ENCODE measurements at places on chromosomes 6 and 20. TPM values are rescaled to one million over a fixed set of nuclear protein-coding genes. Genes with fewer than 3 reads are reported as not detected.

Gene NDUFAF5
- total RNA-seq = 34.6 TPM

Gene PNLDC1
- 0.79 TPM for total RNA-seq

DNA sequence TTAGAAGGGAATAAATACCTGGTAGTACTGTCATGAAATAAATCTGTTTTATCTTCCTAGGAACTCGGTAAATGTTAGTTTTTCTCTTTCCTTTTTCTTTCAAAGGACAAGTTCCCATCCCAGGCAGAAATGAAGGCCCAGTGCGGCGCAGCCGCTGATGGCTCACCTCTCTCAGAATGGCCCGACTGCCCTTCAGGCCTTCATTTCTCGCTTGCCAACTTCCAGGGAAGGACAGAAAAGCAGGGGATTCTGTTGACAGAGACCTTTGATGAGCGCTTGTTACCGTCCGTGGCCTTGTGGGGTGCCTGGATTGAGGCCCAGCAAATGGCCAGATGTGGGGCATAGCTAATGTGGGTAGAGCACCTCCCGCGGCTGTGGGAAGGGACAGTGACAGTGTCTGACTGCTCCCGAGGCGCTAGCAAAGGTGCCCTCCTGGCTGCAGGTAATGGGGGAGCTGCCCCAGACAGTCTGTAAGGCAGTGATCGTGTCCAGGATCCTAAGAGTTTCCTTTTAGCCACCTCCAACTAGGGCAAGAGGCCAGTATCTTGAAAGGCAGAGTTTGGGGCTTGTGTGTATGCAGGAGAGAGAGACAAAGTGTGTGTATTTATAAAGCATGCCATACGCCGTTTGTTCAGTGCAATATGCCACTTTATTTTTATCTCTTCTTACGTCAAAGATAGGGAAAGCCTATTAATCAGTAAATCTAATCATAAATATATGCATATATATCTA lies 354.2 kb downstream of the NRN1 start:
- no peak for DNase-seq

DNA sequence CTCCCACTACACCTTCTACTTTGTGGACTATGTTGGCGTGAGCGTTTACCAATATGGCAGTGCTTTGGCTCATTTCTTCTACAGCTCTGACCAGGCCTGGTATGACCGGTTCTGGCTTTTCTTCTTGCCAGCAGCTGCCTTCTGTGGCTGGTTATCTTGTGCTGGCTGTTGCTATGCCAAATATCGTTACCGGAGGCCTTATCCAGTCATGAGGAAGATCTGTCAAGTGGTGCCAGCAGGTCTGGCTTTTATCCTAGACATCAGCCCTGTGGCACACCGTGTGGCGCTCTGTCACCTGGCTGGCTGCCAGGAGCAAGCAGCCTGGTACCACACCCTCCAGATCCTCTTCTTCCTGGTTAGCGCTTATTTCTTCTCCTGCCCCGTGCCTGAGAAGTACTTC lies 16.5 kb upstream of the EFHC1 start:
- DNase-seq = no peak

GRCh38 chr6:71153755-71154325 lies 134.8 kb upstream of the OGFRL1 start:
- no peak for DNase-seq

Gene ARMH2
- total RNA-seq = 0.97 TPM

DNA sequence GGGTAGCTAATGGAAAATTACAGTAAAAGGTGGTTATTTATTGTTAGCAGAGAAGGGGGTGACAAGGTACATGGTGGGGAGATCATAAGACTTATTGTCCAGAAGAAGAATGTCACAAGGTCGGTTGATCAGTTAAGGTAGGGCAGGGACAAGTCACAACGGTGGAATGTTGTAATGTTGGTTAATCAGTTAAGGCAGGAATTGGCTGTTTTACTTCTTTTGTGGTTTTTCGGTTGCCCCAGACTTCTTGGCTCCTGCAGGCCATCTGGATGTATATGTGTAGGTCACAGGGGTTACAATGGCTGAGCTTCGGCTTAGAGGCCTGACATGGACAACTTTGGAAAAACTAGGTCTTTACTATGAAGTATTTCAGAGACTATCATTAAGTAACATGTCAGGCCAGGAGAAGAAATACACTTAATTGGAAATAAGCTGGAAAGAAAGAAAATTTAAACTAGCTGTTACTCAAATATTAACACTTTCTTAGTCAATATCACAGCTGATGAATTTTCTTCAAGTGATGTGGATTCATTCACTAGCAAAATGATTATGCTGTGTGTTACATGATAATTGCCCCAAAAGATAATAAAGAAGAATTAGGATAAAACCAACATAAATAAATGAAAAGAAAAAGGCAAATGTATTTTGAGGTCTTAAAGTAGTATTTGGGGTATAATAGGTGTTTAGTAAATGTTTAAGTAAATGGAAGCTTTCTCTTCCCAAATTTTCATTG lies 4.4 kb downstream of the AIG1 start:
- DNase-seq = no peak

GRCh38 chr20:58906111-58906510 lies 53.6 kb downstream of the GNAS start:
- DNase-seq = no peak

DNA sequence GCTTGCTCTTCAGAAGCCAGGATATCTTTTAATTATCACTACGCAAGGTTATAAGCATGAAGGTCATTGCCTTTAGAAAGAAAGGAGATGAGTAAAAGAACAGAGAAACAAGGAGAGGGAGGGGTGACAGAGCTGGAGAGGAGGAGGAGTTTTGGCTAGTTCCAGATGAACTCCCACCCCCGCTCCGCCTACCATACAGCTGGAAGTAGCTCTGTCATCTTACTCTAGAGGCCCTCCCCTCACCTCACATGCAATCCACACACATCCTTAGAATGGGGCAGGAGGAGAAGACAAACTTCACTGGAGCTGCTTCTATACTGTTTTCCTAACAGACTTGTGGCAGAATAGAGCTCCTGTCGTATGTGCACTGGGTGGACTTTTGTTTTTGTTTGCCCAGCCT lies 144.7 kb downstream of the SCML4 start:
- DNase-seq = no peak

DNA sequence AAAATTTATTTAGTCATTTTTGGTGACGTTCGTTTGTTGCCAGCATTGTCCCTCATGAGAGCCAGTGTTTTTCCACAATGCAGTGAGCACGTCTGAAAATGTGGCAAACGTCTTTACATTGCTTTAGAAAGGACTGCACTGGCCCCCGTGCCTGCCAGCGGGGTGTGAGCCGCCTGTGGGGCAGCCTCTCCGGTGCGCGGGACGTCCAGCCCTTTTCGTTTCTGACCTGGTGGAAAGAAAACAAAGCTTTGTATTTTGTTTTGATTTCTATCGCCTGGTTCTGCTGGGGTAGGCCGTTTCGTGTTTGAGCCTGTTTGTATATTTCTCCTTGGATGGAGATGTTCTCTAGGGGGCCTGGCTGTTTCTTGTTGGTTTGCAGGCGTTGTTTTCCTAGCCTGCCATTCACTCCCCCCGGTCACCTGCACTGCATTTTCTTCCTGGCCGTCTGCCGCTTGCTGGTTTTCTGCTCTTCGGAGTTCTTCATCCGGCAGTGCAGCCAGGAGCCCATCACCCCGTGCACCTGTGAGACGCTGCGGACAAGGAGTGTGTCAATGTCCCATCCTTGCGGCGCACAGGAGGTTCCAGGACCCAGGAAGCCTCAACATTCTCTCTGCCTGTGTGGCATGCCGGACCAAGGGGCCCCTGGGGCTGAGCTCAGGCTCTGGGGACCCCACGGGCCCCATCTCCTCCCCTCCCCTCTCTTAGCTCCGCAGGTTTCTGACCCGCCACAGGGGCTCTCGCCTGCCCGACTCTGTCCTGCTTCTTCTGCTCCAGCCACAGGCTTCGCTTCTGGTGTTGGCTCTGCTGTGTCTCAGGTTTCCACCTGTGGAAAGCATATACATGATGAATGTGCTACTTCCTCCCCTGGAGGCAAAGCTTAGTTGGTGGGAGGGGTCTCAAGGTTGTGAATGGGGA lies 100.5 kb downstream of the CDH4 start:
- no peak for DNase-seq

Gene PLCB1
- 1.5 TPM for total RNA-seq

DNA sequence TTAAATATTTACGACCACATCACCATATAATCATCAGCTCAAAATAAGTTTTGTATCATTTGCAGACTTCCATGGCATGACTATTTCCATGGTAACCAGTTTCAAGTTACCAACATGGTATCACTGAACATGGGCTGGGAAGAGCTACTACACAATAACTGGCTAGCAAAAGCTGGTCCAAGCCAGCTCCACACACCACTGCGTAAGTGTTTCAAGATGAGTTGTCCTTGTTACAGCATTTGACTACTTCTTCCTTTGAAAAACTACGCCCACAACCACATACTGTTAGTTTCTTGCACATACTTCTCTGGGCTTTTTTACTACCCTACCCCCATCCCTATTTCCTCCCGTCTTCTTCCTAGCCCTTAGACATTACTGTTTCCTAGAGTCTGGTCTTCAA lies 8.5 kb downstream of the CD164 start:
- DNase-seq = peak; percentile 48

DNA sequence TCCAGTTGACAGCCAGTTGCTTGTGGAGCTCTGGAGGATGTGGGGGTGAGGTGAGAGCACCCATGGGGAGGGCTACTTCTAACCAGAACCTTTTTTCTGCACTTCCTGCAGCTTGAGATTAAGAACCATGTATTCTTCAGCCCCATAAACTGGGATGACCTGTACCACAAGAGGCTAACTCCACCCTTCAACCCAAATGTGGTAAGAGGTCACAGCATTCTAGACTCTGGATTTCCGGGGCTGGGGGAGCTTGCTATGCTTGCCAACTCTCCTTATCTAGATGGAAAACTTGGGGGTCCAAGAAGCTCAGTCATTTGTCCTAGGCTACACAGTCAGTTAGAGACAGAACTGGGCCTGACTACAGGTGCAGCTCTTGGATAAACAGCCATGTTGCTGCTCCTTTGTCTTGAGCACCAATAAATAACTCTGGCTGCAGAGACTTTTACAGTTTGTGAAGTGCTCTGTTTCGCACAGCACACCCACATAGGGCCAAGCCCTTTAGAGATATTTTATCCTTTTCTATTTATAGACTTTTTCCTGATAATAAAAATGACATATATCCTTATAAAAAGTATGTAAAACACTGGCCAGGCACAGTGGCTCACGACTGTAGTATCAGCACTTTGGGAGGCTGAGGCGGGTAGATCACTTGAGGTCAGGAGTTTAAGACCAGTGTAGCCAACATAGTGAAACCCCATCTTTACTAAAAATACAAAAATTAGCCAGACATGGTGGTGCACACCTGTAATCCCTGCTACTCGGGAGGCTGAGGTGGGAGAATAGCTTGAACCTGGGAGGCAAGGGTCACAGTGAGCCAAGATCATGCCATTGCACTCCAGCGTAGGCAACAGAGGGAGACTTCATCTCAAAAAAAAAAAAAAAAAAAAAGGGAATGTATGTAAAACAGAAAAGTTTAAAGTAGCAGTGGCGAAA lies 10.6 kb upstream of the IFT52 start:
- DNase-seq = peak; percentile 22

Gene CHRNA4
- total RNA-seq = not detected

DNA sequence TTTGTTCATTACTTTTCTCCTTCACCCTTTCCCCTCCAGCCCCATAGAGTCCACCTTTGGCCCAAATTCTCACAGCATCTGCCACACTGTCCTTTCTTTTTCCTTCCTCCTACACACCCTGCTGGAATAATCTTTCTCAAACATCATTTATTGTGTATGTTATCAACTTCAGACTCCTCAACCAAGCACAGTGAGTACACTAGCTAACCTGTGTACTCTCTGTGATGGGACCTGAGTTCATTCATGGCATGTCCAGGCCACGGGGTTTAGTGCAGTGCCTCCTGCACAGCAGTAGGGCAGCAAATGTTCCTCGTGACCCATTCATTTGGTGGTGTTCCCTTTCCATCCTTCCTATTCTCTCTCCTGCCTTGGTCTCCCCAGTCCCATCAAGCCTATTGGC lies 7.1 kb upstream of the ARMC12 start:
- DNase-seq = no peak

GRCh38 chr20:32271620-32272019 lies 5.8 kb upstream of the KIF3B start:
- no peak for DNase-seq

DNA sequence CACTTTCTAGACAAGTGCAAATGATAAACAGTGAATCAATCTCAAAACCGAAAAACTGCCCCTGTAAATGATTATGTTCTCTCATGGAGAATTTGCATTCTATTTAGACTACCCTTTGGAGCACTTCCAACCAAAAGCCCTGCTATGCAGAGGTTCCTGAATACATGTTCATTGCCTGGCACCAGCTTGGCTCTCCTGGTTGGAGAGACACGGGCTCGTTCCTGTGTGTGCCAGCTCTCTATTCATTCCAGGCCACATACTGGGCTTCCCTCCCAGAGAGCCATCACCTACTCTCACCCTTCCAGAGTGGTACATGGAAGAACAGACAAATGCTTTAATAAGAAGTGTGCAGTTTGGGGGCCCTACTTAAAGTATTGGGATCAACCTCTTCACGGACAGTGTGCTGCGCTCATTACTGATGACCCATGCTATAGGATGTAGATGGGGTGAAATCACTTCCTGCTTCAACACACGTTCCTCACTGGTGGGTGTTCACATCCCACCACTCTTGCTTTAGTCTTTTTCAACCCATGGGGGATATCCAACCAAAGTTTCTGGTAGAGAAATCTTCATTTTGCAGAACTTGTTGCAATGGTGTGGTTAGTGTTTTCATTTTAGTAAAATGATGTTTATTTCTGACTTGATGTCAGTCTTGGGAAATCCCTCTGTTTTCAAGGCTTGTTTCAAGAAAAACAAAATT lies 38.5 kb upstream of the NAA20 start:
- DNase-seq = no peak

DNA sequence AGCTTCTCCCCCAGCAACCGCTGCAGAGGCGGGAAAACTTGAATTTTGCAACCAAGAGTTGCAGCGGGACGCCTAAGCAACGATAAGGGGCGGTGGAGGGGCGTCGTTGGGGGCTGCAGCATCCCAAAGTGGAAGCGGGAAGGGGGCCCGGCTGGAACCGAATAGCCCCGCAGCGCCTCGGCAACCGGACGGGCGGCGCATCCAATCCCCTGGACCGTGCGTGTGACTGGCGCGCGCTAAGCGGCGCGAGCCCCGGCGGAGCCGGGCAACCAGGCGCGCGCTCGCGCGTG lies 670 bp upstream of the PARD6B start:
- no peak for DNase-seq

Gene EYS
- total RNA-seq = not detected

DNA sequence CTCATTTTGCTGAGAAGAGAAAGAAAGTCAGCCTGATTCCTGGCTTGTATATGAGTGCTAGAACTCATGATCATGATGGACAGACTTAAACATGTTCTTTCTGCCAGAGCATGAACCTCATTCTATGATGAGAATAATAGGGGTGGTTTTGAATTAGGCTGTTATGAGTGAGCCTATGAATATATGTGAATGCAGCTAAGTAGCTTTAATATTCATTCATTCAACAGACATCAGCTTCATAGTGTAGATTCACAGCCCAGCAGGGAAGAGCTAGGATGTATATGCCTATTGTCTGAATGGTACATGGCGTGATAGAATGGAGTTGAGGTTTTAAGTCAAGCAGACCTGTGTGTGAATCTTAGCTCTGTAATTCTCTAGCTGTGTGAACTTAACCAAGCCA lies 573.2 kb downstream of the DHX35 start:
- no peak for DNase-seq

Gene MAP7
- total RNA-seq = 0.31 TPM

Gene TMEM244
- not detected for total RNA-seq

Gene OPRM1
- total RNA-seq = not detected

GRCh38 chr20:36919715-36920333 lies 31.7 kb downstream of the SAMHD1 start:
- DNase-seq = peak; percentile 62

GRCh38 chr6:11222385-11223277 lies 9.8 kb downstream of the NEDD9 start:
- no peak for DNase-seq

Data from activated CD8-positive, alpha-beta T cell treated with anti-CD3 and anti-CD28 coated beads, Interleukin-2, amount 10 ng/mL, durations not matched to agents 7 days and 5 days (primary cell).